Activated T-helper 2 cell treated with anti-CD3 and anti-CD28 coated beads, Interferon-gamma antibody, Interleukin-2, Interleukin-4, amounts not matched to agents 10 μg/mL and 5 μg/mL and 100 μg/mL, durations not matched to agents 14 hours and 24 hours and 36 hours (primary cell): ENCODE measurements at places on chromosomes 5 and 9. TPM values are rescaled to one million over a fixed set of nuclear protein-coding genes. Genes with fewer than 3 reads are reported as not detected.
A peak's percentile ranks its signal among the peaks of the same experiment; 100 is the strongest.

- H3K4me1 ChIP-seq, result peaks cover 18% of the 10 kb centered on the region
- DNase-seq, result no peak
- peak overlapping the region; percentile 98 for H3K4me3 ChIP-seq
- peaks cover 21% of the 10 kb centered on the region for H3K27me3 ChIP-seq
These were observed 353 bp upstream of the TMED9 start for GRCh38 chr5:177591690-177592009.

- peaks cover 11% of the 10 kb centered on the region for H3K36me3 ChIP-seq
- DNase-seq, result peak; percentile 35
These were observed 13.6 kb downstream of the ARHGAP26 start for GRCh38 chr5:142783601-142784341.

CCDC152 gene
- total RNA-seq, result 5.5 and 6.0 TPM in 2 replicates

DNA sequence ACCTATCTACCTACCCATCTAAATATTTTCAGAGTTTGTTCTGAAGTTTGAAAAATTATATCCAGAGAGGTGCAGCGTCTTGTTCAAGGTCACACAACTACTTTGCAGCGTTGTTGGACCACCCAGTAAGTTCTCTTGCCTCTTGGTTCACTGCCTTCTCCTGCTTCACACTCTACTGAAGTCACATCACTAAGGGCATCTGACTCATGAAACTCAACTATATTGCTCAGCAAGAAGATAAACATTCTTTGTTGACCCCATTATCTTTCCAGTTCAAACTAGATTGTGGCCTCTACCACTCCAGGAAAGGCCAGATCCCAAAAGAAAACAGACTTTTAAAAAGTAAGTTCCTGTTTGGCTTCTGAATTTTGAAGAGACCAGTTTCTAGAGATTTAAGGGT lies 326.9 kb downstream of the SLIT3 start:
- peaks cover 9% of the 10 kb centered on the region for H3K27me3 ChIP-seq
- no peak overlapping the region for H3K4me3 ChIP-seq
- H3K36me3 ChIP-seq, result no peaks in the 10 kb centered on the region
- no peaks in the 10 kb centered on the region for H3K4me1 ChIP-seq

- no peak overlapping the region for H3K27ac ChIP-seq
- H3K27me3 ChIP-seq, result no peaks in the 10 kb centered on the region
- no peaks in the 10 kb centered on the region for H3K4me1 ChIP-seq
- no peaks in the 10 kb centered on the region for H3K36me3 ChIP-seq
- no peak overlapping the region for H3K4me3 ChIP-seq
These were observed 69.3 kb downstream of the SNX30 start for GRCh38 chr9:112819635-112820496.

DNA sequence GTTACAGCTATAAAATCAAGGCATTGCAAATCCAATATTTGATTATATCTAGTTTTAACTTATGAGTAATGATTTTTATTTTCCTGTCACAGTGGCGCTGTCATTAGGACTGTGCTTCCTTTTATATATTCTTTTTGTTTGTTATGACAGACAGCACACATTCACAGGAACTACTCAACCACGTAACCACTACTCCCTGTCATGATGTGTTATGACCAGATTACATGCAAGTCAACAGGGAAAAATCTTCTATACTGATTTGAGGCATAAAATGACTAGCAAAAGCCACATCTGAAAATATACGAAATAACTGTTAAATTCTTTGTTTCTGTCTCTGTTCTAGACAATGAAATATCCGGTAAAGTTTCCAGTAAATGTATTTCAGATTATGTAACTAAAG lies 25.4 kb downstream of the SREK1 start:
- H3K4me1 ChIP-seq, result peaks cover 33% of the 10 kb centered on the region
- H3K27ac ChIP-seq, result no peak overlapping the region
- H3K4me3 ChIP-seq, result no peak overlapping the region
- peaks cover 56% of the 10 kb centered on the region for H3K36me3 ChIP-seq
- no peaks in the 10 kb centered on the region for H3K27me3 ChIP-seq
- no peak for DNase-seq

ENTPD8 gene
- not detected in 2 replicates for total RNA-seq

DNA sequence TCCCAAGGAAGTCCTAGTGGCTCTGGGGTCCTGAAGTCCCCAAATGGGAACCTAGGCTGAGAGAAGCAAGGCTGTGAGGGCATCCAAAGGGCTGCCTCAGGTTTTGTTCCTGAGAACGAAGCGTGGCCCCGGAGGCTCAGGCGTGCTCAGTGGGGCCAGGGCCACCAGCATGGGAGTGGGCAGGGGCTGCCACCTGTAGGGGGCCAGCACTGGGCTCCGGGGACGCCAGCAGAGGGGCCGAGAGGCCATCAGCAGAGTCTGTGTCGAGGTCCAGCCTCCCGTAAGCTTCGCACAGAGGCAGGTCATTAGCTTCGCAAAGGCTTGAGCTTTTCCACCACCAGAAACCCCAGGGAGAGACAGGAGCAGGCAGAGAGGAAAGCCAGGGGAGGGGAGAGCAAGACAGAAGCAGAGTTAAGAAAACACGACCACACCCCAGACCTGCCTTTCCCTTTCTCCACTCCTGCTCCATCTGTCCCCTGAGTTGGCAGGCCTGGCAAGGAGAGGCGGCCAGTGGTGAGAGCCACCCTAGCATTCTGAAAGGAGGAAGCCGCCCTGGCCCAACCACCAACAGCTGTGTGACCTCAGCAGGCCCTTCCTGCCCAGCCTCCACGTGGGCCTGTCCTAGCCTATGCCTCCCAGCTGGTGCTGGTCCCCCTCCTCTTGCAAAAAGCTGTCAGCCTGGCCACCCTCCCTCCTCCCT lies 5.5 kb upstream of the SURF6 start:
- no peak overlapping the region for H3K4me3 ChIP-seq
- H3K27me3 ChIP-seq, result no peaks in the 10 kb centered on the region
- no peak overlapping the region for H3K27ac ChIP-seq
- no peak for DNase-seq
- peaks cover 11% of the 10 kb centered on the region for H3K4me1 ChIP-seq

FBXO38 gene
- 55.2 and 68.9 TPM in 2 replicates for total RNA-seq

ORM2 gene
- not detected in 2 replicates for total RNA-seq
